Upper lobe of right lung (tissue), 1 donor: ENCODE measurements at places on chromosomes 7 and 10. TPM values are rescaled to one million over a fixed set of nuclear protein-coding genes. Genes with fewer than 3 reads are reported as not detected.

GRCh38 chr7:158407581-158408317 is 179.9 kb downstream of the PTPRN2 start:
- peak; percentile 27 for DNase-seq

- DNase-seq: peak; percentile 96
Measured at GRCh38 chr7:32957326-32958045, at the start of gene FKBP9. FKBP9 (plus strand) TSS chr7:32957440; CDS start chr7:32957574, 134 bp downstream.

- peak; percentile 30 for DNase-seq
Measured at GRCh38 chr10:78919181-78919966, 149.4 kb upstream of the ZMIZ1 start.

- no peak for DNase-seq
Measured at GRCh38 chr10:789831-790701, 100.6 kb upstream of the DIP2C start.

- DNase-seq: no peak
Measured at GRCh38 chr7:83807774-83808173, 158.8 kb upstream of the SEMA3E start.

- DNase-seq: no peak
Measured at GRCh38 chr7:14858410-14858809, 44.1 kb downstream of the DGKB start.

- DNase-seq: peak; percentile 69
Measured at GRCh38 chr7:70694971-70695794, 436.8 kb upstream of the GALNT17 start.

- peak; percentile 98 for DNase-seq
Measured at GRCh38 chr10:68901105-68901927, at the start of gene DDX50. DDX50 (plus strand) TSS chr10:68901315; CDS start chr10:68901385, 70 bp downstream.

Gene FXYD4
- total RNA-seq: 1.1 TPM

DNA sequence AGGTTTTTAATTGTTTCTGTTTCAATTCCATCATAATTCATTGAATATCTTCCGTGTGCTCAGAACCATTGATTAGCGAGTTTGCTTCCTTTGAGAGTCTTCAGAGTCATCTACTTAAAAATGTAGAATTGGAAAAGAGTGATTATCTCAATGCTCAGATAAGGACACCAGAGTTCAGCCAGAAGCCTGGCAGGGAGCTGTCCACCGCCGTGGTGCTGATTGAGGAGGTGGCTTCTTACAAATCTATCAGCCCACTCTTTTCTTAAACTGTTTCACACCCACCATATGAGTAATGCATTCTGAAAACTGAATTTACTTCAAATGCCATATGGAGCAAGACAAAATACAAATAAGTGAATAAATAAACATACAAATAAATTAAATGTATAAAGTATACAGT is 79.3 kb downstream of the INSYN2A start:
- DNase-seq: peak; percentile 73

GRCh38 chr10:70634011-70634410 is 31.5 kb upstream of the PRF1 start:
- no peak for DNase-seq

DNA sequence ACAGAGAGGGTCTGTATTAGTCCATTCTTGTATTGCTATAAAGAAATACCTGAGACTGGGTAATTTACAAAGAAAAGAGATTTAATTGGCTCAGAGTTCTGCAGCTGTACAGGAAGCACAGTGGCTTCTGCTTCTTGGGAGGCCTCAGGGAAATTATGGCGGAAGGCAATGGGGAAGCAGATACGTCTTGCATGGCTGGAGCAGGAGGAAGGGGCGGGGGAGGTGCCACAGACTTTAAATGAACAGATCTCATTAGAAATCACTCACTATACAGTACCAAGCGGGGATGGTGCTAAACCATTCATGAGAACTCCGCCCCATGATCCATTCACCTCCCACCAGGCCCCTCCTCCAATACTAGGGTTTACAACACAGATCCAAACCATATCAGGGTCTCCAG is 3.7 kb upstream of the CALU start:
- no peak for DNase-seq
